GM19239 (cell line): ENCODE measurements at places on chromosomes 3 and 15.

DNA sequence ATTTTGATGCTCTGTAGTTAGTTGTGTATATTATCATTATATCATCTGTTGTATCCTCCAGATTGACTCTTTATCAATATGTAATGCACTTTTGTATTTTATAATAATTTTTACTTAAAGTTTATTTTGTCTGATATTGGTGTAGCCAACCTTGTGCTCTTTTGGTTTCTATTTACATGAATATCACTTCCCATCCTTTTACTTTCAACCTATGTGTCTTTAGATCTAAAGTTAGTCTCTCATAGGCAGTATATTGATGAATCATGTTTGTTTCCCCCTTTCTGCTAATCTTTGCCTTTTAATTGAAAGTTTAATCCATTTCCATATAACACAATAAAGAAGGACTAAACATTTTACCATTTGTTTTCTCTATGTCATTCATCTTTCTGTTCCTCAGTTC, 28.1 kb upstream of the CD200R1L start:
- DNase-seq: no peak

- DNase-seq: no peak
Observed at GRCh38 chr3:104392327-104392726, 974.4 kb upstream of the ALCAM start.

- no peak for DNase-seq
Observed at GRCh38 chr3:52240059-52240885, 1.3 kb upstream of the TWF2 start.

- no peak for DNase-seq
Observed at GRCh38 chr15:79602180-79602579, 170.0 kb downstream of the MINAR1 start.

- DNase-seq: no peak
Observed at GRCh38 chr3:134432236-134432635, 53.5 kb downstream of the ANAPC13 start.

GRCh38 chr3:159941038-159942000, 47.3 kb upstream of the IL12A start:
- DNase-seq: no peak

- DNase-seq: no peak
Observed at GRCh38 chr15:81410318-81410753, 36.3 kb upstream of the TMC3 start.

DNA sequence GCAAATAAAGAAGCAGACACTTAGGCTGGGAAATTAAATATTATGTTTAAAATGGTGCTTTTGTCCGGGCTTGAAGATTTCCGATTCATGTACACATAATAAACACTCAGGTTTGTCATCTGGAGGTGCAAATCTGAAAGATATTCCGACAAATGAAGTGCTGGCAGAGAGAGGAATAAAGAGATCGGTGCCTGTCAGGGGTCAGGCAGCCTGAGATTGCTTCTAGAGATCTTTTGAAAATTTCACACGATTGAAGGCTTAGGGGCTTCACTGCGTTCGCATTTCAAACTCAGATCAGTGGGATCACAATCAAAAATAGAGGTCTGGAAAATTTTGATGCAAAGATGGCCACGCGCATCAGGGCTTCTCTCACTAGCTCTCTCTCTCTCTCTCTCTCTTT, 33.2 kb downstream of the NR2F2 start:
- DNase-seq: no peak

DNA sequence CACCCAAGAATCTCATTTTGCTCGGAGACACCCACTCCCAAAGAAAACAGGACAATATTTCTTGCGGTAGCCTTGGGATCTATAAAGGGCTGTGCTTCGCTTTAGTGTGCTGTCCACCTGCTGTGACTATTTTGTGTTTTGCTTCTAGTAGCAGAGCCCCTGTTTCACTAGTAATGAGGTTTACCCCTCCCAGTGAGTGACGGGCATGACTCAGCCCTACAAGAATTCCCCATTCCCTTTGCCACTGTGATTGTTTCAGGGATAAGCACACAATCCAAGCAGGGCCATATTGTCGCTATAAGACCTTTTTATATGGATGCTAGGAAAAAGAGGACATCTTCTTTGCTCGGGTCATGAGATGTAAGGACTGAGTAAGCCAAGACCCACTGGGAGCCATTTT, 62.5 kb upstream of the FOXB1 start:
- no peak for DNase-seq

DNA sequence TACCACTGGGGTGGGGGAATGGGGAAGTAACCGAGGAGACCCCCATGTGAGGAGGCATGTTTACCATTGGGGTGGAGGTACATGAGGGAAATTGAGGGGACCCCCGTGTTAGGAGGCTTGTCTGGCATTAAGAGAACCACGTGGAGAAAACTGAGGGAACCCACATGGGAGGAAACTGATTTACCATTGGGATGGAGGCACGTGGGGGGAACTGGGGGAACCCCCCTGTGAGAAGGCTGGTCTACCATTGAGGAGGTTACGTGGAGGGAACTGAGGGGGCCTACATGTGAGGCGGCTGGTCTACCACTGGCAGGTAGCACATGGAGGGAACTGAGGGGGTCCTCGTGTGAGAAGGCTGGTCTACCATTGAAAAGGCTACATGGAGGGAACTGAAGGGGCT, 159.4 kb downstream of the FBLN2 start:
- no peak for DNase-seq

- DNase-seq: no peak
Observed at GRCh38 chr15:77688266-77688665, 55.6 kb upstream of the LINGO1 start.

DNA sequence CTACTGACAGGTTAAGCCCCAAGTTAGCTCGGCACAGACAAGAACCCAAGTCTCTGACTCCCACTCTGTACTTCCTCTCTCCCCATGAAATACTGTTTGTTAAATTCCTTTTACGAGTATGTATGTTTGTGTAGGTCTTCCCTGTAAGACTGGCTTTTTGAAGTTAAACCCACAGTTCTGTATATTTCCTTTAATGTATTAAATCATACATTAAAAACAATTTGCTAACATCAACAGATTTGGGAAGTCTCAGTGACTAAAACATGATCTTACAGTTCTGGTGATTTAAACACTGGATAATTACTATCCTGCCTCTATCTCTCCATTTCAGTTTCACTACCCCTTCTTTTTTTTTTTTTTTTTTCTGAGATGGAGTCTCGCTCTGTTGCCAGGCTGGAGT, 4.4 kb downstream of the CMTM6 start:
- DNase-seq: no peak

DNA sequence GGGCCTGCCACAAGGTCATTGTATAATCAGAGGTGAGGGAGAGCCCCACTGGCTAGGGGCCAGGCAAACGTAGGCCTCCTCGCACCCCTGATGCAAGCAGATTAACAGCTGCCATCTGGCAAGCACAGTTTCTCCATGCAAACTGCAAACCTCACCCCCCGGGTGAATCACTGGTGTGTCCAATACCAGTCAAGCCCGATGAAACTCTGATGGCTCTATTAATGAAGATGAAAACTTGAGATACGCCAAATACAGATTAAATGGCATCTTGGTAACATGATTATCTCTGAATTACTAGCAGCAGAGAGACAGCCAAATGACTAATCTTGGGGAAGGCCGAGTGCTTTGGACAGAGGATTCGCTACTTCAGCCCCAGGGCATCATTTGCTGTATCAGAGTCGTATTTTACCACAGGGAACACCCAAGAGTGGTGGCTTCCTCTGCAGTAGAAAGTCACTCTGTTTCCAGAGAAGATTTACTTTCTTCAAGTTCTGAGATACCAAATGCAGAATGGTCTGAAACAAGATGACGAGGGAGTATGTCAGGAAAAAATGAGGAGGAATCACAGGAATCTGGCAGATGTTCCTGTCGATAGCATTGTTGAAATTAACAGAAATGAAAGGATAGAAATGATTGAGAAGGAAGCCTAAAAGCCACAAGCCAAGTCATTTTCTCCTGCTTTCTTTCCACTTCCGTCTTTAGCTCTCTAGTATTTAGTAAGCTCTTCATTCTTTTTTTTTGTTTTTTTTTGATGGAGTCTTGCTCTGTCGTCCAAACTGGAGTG, 96.2 kb upstream of the NR2F2 start:
- DNase-seq: no peak

- DNase-seq: no peak
Observed at GRCh38 chr3:177590826-177591225, 393.5 kb upstream of the TBL1XR1 start.

DNA sequence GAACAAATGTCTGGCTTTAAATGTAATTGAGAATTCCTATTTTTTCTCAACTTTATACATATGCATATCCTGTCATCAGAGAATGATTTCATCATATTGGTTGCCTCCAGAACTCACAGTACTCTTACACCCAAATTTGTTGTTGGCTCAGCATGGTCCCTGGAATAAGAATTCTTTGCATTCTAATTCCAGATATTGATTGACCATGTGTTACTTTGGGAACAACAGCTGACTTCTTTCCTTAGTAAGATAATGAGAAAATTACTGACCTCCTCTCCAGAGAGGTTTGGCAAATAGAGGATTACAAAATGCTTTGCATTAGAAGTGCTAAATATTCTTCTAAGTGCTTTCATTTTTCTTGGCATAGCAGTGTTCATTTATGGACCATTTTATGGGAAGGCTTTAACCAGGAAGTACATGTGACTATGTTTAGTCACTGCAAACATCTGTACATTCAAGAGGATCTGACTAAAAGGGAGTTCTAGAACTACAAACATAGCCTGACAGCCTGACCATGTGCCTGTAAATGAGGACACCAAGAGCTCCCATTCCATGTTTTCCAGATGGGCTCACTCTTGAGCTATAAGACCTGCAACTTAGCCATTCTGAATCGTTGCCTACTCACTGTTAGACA, 391.6 kb upstream of the DPPA4 start:
- no peak for DNase-seq

DNA sequence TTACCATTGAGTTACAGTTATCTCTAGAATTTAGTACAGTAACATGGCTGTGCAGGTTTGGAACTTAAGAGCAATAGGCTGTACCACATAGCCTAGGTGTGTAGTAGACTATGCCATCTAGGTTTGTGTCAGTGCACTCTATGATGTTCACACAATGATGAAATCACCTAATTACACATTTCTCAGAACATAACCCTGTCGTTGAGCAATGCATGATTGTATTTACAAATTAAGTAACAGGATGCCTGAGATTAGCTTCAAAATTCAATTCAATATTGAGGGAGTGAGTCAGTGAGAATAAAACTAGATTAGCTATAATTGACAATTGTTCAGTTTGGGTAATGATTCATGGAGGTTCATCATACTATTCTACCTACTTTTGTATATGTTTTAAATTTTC, 633.8 kb downstream of the IGSF11 start:
- no peak for DNase-seq

DNA sequence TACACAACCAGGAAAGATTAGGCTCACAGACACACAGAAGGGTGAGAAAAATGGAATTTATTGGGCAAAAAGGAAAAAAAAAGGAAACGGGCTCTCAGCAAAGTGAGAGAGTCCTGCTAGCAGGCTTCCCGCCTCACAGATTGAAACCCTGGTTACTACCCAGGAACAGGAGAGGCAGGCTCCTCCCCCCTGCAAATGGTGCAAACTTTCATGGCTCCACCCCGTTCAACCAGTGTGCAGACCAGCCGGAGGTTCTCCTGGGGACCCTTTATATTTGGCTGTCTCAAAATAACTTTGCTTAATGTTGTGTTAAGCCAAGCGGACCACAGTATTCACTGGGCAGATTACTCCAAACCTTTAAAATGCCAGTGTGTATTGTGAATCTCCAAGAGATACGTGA, 40.3 kb downstream of the IL1RAP start:
- DNase-seq: no peak

GRCh38 chr15:70526221-70526973, 237.0 kb downstream of the UACA start:
- no peak for DNase-seq

DNA sequence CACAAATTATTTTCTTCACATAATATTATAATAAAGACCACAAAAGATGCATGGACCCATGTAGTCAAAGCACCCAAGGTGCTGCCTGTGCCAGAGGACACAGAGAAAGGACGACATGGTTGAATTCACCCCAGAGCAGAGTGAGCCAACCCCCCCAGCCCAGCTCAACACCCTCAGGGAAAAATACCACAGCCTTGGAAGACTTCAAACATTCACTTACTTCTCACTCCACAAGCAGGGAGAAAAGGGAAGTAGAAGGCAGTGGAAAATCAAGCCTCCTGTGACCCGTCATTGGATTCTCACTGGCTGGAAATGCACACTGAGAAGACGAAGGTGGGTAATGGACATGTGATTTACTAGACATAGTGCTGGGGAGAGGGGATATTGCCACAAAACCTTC, 70.8 kb downstream of the TAFA4 start:
- no peak for DNase-seq

GRCh38 chr3:141241616-141242376, 10.2 kb downstream of the PXYLP1 start:
- no peak for DNase-seq

DNA sequence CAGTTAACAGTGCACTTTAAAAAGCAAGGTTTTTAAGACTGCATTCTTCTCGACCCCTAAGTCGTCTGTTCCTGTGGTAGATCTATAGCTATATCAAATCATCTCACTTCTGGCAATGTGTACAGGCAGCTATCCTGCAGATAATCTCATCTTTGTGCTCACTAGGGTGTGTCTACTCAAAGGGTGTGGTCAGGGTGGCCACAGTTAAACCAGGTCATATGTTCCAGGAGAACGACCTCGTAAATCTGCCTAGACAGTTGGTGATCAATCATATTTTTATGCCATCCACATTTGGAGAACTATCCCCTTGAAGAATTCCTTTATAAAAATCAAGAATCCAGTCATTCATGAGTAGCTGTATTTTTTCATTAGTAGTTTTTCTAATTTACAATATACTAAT, 3.0 kb downstream of the VEPH1 start:
- no peak for DNase-seq

- DNase-seq: no peak
Observed at GRCh38 chr3:98917608-98918007, 16.1 kb upstream of the DCBLD2 start.

DNA sequence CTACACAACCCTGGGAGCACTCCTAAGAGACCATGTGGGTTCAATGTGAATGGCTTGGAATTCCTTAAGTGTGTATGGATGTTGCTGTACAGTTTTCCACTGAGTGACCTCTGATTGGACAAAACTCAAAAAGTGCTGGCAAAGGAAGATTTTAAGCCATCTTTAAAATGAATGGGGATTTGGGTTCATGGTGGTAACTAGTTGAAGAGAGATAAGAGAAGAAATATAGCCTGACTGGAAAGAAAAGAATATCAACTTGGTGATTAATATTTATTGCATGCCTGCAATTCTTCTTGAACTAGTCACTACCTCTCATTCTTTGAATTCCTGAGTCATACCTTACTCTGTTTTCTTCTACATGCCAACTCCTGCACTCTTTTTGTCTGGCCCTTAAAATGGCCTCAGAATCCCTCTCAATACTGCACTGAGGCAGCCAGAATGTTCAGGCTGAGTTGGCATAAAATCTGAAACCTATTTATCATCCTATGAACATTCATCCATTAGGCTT, 124.7 kb downstream of the RPL22L1 start:
- no peak for DNase-seq
